ENCODE measurements at places on chromosomes 16 and 17. TPM values are rescaled to one million over a fixed set of nuclear protein-coding genes. Genes with fewer than 3 reads are reported as not detected.

DNA sequence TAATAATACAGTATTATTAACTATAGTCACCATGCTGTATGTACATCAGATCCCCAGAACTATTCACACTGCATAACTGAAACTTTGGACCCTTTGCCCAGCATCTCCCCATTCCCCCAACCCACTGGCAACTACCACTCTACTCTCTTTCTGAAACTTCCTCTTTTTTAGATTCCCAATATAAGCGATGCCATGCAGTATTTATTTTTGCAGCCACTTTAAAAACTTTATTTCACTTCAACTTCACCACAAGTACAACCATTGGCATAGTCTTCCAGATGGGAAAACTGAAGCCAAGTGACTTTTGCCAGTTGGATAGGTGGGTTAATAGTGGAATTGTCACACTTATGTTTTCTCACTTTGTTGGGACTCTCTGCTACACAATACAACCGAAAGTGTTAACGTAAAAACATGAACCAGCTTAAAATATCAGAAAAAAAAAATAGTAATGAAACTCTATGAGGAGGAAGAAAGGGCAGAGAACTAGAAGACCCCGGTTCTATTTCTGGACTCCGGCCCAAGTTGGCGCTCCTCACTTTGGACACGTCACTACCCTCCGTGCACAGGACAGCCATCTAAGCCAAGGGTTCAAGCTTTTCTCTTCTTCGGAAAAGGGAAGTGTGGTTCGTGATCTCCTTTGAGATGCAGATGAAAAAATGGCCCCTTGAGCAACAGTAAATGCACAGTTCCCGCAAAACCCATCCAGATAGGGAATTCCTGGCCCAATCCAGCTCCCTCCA is 743 bp downstream of the SHCBP1 start:
- H3K36me3 ChIP-seq: peaks cover 6% of the 10 kb centered on the region
- H3K4me1 ChIP-seq: no peaks in the 10 kb centered on the region
- H3K4me3 ChIP-seq: peak overlapping the region; percentile 59
- H3K27me3 ChIP-seq: no peaks in the 10 kb centered on the region
- no peak overlapping the region for H3K27ac ChIP-seq

GRCh38 chr17:6456914-6457687 is 12.8 kb downstream of the PIMREG start:
- H3K27me3 ChIP-seq: no peaks in the 10 kb centered on the region
- H3K4me3 ChIP-seq: no peak overlapping the region
- DNase-seq: no peak
- H3K27ac ChIP-seq: no peak overlapping the region
- peaks cover 10% of the 10 kb centered on the region for H3K4me1 ChIP-seq

DNA sequence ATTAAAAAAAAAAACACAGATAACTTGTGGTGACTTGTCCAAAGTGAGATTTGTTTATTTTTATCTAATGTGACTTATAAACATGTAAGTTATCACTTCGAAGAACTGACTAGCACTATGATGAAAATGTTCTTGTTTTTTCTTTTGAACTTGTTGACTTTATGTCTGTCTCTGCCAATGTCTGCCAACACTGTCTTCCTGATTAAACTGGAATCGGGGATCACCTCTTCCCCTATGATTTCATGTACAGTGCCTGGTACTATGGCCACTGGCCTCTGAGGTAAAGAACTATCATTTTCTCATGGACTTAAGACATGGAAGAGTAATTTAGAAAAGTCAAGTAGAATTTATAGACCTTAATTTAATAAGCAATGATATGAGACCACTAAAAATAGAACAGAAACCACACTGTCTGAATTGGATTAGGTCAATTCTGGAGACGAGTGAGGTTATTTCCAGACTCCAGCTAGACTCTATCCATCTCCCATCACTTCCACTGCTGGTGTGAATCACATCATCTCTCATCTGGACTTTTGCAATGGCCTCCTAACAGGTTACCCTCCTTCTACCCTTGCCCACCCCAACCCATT is 8.9 kb downstream of the C17orf78 start:
- H3K36me3 ChIP-seq: no peaks in the 10 kb centered on the region
- H3K4me3 ChIP-seq: no peak overlapping the region
- H3K27ac ChIP-seq: no peak overlapping the region

DNA sequence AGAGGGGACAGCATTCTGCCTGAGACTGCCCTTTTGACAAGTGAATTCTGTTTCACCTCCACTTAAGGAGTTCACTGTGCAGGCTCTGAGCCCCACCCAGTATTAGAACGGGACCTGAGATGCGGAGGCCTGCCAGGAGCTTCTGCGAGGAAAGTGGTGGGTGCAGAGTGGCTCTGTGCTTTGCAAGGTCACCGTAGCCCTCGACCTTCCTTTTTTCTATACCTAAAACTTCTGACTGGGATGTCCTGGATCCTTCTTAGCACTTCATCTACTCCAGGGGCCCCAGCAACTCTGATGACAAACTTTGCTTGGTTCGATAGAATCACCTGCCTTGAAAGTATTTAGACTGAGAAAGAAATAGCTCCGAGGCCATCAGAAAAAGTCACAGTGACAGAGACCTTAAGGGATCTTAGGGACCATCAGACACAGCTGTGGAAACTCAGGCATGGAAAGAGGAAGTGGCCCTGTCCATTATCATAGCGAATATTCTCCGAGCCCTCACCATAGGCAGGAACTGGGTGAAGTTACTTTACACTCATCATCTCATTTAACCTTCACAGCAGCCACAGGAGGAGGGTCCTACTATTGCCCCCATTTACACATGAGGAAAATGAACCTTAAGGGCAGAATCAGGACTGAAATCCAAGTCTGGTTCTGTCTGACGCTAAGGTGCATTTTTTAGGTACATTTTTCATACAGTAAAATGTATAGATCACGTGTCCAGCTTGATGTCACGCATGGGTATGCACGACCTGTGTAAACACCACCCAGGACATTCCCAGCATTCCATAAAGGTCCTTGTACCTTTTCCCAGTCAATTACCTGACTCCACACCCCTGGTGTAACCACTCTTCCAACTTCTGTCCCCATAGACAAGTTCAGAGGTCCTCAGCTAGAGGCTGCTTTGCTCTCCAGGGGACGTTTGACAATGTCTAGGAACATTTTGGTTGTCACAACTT is 676 bp upstream of the KRT13 start:
- DNase-seq: no peak
- no peaks in the 10 kb centered on the region for H3K4me1 ChIP-seq
- no peaks in the 10 kb centered on the region for H3K36me3 ChIP-seq

DNA sequence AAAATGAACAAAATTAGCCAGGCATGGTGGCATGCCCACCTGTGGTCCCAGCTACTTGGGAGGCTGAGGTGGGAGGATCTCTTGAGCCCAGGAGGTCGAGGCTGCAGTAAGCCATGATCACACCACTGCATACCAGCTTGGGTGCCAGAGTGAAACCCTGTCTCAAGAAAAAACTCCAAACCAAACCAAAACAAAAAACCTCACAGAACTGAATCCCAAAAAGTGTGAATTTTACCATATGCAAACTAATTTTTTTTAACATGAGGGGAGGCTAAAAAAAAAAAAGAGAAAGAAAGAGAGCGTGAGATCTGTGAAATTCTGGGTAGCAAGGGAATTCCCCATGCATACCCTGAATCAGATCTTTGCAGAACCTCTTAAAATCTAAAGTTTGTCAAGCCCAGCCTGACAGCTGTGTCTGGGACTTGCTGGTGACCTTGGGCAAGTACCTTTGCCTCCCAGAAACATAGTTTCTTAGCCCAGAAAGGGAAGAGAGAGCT is 17.1 kb upstream of the CDH1 start:
- no peak for DNase-seq
- H3K27ac ChIP-seq: no peak overlapping the region
- no peaks in the 10 kb centered on the region for H3K27me3 ChIP-seq
- no peaks in the 10 kb centered on the region for H3K4me1 ChIP-seq

- no peaks in the 10 kb centered on the region for H3K36me3 ChIP-seq
- no peak overlapping the region for H3K4me3 ChIP-seq
- H3K27ac ChIP-seq: no peak overlapping the region
- no peaks in the 10 kb centered on the region for H3K27me3 ChIP-seq
- DNase-seq: no peak
Measured at GRCh38 chr17:36598951-36599401, 2.4 kb upstream of the MRM1 start.

DNA sequence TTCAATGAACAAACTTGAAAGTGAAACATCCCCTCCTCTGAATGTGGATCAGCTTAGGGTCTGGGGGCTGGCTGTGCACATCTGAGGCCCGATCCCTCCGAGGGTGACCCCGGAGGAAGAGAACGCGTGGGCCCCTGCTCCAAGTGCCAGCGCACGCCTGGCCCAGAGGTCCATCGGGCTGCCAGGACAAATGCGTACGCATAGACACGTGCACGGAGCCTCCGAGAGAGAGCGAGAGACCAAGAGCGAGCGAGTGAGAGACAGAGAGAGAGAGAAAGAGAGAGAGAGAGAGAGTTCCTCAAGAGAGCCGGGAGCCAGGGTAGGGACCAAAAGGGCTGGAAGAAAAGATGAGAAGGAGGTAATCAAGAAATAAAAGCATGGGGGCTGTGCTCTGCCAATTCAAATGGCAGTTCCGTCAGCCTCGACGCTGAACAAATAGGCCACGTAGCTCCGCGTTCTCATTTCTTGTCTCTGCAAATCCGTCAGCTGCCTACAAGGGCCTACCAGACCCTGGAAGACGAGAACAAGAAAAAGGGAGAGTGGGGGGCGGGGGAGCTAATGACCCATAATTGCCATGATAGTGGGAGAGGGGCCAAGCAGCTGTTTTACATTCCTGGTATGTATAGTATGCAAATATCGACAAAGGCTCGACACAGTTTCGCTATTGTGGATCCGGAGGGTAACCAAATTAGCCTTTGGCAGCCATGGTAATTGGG is 435.3 kb upstream of the ZFHX3 start:
- no peak overlapping the region for H3K4me3 ChIP-seq
- H3K4me1 ChIP-seq: no peaks in the 10 kb centered on the region
- DNase-seq: no peak
- no peak overlapping the region for H3K27ac ChIP-seq
- no peaks in the 10 kb centered on the region for H3K36me3 ChIP-seq

- no peaks in the 10 kb centered on the region for H3K27me3 ChIP-seq
- no peak overlapping the region for H3K4me3 ChIP-seq
- no peak overlapping the region for H3K27ac ChIP-seq
- no peaks in the 10 kb centered on the region for H3K36me3 ChIP-seq
- DNase-seq: no peak
Measured at GRCh38 chr17:53061446-53061845, 761.3 kb upstream of the KIF2B start.

GRCh38 chr17:55238931-55239297 is 25.8 kb upstream of the HLF start:
- H3K4me1 ChIP-seq: peaks cover 12% of the 10 kb centered on the region
- DNase-seq: no peak
- H3K27ac ChIP-seq: peak overlapping the region; percentile 4

GRCh38 chr17:79476074-79476652 is 134.7 kb downstream of the RBFOX3 start:
- DNase-seq: no peak
- H3K4me3 ChIP-seq: no peak overlapping the region
- peaks cover 93% of the 10 kb centered on the region for H3K27me3 ChIP-seq
- H3K36me3 ChIP-seq: no peaks in the 10 kb centered on the region
- H3K4me1 ChIP-seq: no peaks in the 10 kb centered on the region
- no peak overlapping the region for H3K27ac ChIP-seq

- no peak for DNase-seq
- no peaks in the 10 kb centered on the region for H3K36me3 ChIP-seq
- peaks cover 20% of the 10 kb centered on the region for H3K4me1 ChIP-seq
- no peak overlapping the region for H3K27ac ChIP-seq
- no peak overlapping the region for H3K4me3 ChIP-seq
Measured at GRCh38 chr16:89475144-89475543, 15.2 kb downstream of the ANKRD11 start.

DNA sequence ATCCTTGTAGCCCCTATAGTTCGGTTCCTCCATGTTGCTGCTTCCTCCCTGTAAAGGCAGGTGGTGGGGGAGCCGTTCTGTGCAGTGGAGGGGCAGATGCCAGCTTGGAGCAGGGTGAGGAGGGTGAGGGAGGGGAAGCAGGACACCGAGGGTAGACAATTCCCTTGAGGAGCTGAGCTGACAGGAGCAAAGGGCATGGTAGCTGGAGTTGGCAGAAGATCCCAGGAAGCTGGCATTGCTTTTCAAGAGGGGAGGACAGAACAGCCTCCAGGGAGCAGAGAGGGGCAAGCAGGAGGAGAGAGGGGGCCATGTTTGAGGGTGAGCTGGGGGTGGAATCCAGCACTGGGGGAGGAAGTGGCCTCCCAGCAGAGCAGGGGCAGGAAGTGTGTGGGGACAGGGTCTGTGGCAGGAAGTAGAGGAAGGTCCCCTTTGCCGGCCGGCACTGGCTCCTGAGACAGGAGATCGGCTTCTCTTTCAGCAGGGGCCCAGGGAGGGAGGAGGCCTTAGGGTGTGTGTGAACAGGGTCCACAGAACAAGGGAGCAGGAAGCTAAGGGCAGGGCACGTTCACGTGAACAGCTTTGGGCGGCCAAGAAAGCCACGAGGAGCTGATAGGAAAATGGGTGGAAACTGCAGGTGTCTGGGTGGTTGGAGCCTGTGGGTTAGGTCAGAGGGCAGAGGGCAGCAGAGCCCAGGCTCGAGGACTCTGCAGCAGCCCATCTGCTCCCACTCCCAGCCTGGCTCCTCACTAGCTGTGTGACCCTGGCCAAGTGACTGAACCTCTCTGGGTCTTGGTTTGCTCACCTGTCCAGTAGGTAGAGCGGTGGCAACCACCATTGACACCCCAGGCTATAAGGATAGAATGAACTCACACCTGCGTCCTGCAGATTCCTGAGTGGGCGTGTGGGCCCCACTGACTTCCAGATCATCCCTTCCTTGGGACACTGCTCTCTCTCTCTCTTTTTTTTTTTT is 17.5 kb upstream of the SPNS2 start:
- H3K4me1 ChIP-seq: no peaks in the 10 kb centered on the region
- no peak overlapping the region for H3K4me3 ChIP-seq
- H3K36me3 ChIP-seq: no peaks in the 10 kb centered on the region
- no peak for DNase-seq
- no peak overlapping the region for H3K27ac ChIP-seq

GRCh38 chr16:28981517-28981916 is 3.3 kb upstream of the LAT start:
- no peaks in the 10 kb centered on the region for H3K4me1 ChIP-seq
- H3K4me3 ChIP-seq: no peak overlapping the region
- H3K27me3 ChIP-seq: no peaks in the 10 kb centered on the region

GRCh38 chr16:1194665-1195392 is 30.2 kb downstream of the TPSG1 start:
- H3K4me3 ChIP-seq: no peak overlapping the region
- no peaks in the 10 kb centered on the region for H3K4me1 ChIP-seq
- no peak overlapping the region for H3K27ac ChIP-seq
- H3K36me3 ChIP-seq: no peaks in the 10 kb centered on the region
- H3K27me3 ChIP-seq: no peaks in the 10 kb centered on the region

- no peak overlapping the region for H3K4me3 ChIP-seq
- DNase-seq: peak; percentile 5
- H3K36me3 ChIP-seq: no peaks in the 10 kb centered on the region
Measured at GRCh38 chr16:79707876-79708275, 107.3 kb upstream of the MAF start.

- no peaks in the 10 kb centered on the region for H3K4me1 ChIP-seq
- H3K4me3 ChIP-seq: no peak overlapping the region
- DNase-seq: peak; percentile 27
Measured at GRCh38 chr17:49074851-49075540, 57.6 kb upstream of the B4GALNT2 start.

GRCh38 chr17:49439305-49439672 is 24.6 kb upstream of the PHB1 start:
- no peak overlapping the region for H3K27ac ChIP-seq
- H3K4me3 ChIP-seq: no peak overlapping the region
- peaks cover 10% of the 10 kb centered on the region for H3K4me1 ChIP-seq
- no peaks in the 10 kb centered on the region for H3K27me3 ChIP-seq

Gene PPL
- total RNA-seq: 10.8 TPM

Gene KRT14
- total RNA-seq: not detected

Gene CDH11
- total RNA-seq: 82.7 TPM

Gene RHBDL3
- total RNA-seq: 0.04 TPM

Gene TBC1D26
- 2.6 TPM for total RNA-seq

Gene SSTR5
- not detected for total RNA-seq

Gene WNK4
- total RNA-seq: 1.6 TPM

Gene MINK1
- 47.7 TPM for total RNA-seq

Gene ITGA2B
- 11.0 TPM for total RNA-seq

Gene C17orf67
- total RNA-seq: 0.32 TPM

All from cardiac muscle cell (in vitro differentiated cells and primary cell).